IPS DF 19.7 (cell line): ENCODE measurements at places on chromosomes 4 and X.

GRCh38 chr4:23135792-23136645, 443.3 kb downstream of the GBA3 start:
- peak; percentile 42 for DNase-seq

DNA sequence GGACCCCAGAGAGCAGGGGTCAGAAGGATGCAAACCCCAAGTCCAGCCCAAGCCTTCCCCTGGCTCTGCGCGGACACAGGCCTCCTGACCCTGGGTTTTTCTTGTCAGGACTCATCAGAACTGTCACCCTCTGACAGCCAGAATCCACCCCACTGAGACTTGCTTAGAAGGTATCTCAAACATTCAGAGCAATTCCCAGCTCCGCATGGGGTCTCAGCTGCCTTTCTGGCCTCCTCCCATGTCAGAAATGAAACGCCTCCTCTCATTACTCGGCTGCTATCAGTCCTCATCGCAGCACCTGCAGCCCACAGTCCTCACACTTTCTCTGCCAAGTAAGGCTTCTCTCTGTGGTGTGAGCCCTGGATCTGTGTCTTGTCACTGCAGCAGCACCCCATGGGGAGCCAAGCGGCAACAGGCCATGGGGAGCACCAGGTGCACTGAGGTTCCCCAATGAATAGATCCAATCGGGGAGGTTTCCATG, 97.8 kb downstream of the WFS1 start:
- DNase-seq: no peak

GRCh38 chrX:21655901-21656586, 2.1 kb downstream of the KLHL34 start:
- DNase-seq: no peak

- no peak for DNase-seq
Observed at GRCh38 chr4:8274765-8275547, 5.4 kb downstream of the HTRA3 start.

GRCh38 chr4:133130171-133130570, 18.9 kb upstream of the PCDH10 start:
- DNase-seq: no peak

DNA sequence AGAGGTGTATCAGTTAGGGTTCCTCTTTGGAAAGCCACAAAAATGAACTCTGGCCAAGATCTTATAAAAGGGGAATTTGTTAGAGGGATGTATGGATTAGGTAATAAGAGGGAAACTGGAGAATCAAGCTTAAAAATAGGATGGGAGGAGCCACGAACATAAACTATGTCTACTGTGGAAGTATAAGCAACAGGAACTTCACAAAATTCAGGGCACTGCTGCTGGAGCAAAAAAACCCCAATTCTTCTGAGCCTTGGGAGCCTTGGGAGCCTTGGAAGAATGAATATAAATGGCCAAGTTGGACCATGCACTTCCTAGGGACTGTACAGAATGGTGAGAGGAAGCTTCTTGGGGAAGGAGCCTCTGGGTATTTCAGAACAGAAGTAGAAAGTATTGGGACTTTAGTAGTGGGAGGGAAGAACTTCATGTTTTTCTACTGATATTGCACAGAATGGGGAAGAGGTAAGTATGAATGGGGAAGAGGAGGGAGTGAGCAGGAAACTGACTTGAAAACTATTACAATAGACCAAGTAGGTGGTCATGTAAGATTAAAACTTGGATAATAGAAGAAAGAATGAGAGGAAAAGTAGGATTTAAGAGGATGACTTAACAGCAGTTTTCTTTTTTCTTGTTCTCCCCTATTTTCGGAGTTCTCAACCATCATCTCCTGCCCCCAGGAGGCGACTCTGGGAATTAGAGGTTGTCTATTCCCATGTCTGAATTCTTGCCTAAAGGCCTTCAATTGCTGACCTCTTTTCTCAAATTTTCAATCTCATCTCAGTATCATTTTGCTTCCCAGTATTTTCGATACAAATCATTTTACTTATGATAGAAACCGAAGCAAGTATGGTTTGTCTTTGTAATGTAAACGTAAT, 44.4 kb upstream of the TAPT1 start:
- DNase-seq: no peak

- DNase-seq: no peak
Observed at GRCh38 chr4:61619528-61619927, 419.4 kb downstream of the ADGRL3 start.

- DNase-seq: no peak
Observed at GRCh38 chrX:128035318-128035717, 16.9 kb downstream of the ACTRT1 start.

- DNase-seq: no peak
Observed at GRCh38 chrX:52870046-52870445, 2.2 kb upstream of the XAGE3 start.
